ENCODE measurements at places on chromosomes 7 and 10. TPM values are rescaled to one million over a fixed set of nuclear protein-coding genes. Genes with fewer than 3 reads are reported as not detected.

DNA sequence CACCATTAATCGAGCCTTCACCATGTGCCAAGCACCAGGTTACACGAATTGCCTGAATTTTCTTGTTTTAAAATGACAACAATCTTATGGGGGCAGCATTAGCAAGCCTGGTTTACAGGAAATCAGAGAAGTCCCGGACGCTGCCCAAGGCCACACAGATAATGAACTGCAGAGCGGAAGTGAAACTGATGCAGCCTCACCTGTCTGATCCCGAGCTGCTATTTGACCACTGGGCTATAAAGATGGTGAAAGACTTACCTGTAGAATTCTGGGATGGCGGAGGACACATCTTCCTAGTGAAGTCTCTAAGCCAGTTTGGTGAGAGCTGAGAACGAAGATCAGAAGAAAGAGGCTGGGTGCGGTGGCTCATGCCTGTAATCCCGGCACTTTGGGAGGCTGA, 21.7 kb upstream of the GALNTL5 start:
- no peak overlapping the region for H3K4me3 ChIP-seq
- no peaks in the 10 kb centered on the region for H3K27me3 ChIP-seq
- no peaks in the 10 kb centered on the region for H3K36me3 ChIP-seq

GRCh38 chr7:113071465-113071864, 15.2 kb downstream of the GPR85 start:
- no peak for DNase-seq
- no peaks in the 10 kb centered on the region for H3K4me1 ChIP-seq
- H3K27ac ChIP-seq: no peak overlapping the region
- no peaks in the 10 kb centered on the region for H3K27me3 ChIP-seq
- no peak overlapping the region for H3K4me3 ChIP-seq

Gene GNG11
- 12.5 TPM for total RNA-seq

Gene AGK
- 46.7 TPM for total RNA-seq

Gene CUBN
- 2.6 TPM for total RNA-seq

Gene CYP2C8
- not detected for total RNA-seq

Gene LIPN
- not detected for total RNA-seq

Measured in SJCRH30 (cell line).